ENCODE measurements at places on chromosomes 11 and 22.

GRCh38 chr11:46293641-46294103 lies 16.2 kb downstream of the CREB3L1 start:
- DNase-seq, result no peak

- DNase-seq, result no peak
Measured at GRCh38 chr22:32932176-32932575, 126.0 kb downstream of the SYN3 start.

GRCh38 chr11:17887779-17888178 lies 125.1 kb downstream of the SERGEF start:
- DNase-seq, result no peak

DNA sequence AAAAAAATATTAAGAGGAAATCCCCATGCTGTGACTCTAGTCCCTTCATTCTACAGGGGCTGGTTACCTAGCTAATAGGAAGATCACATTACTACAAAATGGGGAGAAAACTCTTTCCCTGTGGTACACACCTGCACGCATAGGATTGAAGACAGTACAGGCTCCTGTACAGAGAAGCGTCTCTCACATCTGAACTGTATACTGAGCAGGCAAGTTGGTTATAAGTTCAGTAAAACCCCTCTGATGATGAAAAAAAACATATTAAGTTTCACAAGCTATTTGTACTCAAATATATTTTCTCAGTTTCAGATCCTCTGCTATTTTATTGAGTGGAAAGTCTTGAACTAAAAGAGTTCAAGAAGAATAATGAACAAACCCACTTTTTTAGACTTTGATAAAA lies 156.9 kb upstream of the HSD17B12 start:
- DNase-seq, result no peak

Data from LoVo (cell line).